NCI-H2081 treated with DMSO at 0.1 percent for 48 hours (cell line): ENCODE measurements at places on chromosomes 13 and 19.

DNA sequence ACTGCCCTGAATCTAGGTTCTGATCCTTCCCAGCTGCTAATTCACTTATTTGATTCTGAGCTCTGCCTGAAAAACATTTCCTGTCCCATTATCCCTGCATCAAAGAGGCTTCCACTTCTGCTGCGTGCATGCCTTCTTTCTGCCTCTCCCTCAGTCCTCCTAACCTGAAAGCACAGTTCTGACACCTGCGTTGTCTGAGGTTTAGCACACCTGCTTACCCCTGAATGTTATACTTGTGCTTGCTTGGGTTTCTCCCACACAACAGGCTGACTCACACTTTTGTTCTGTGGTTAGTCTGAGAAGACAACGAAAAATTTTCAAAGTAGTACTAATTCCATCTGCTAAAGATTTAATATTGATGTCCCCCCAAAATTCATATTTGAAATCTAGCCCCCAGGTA lies 3.1 kb upstream of the SOHLH2 start:
- DNase-seq: no peak

DNA sequence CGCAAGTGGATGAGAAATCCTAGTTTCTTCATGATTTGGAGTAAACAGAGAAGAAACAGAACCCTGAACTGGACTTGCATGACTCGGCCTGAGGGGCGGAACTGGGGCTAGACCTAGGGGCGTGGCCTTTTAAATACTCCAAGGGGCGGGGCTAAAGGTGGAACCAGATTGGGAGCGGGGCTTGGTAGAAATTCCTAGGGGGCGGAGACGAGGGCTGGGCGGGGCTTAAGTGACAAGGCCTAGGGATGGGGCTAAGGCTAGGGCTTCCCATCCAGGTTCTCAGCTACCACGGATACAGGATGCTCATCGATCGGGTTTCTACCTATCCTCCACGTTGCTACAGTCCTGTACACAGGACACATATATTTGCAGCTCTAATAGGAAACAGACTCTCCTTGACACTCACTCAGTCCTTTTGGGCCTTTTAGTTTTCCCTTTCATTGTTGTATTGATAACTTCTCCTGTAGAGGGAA lies 372 bp upstream of the ZNF699 start:
- DNase-seq: peak; percentile 84

DNA sequence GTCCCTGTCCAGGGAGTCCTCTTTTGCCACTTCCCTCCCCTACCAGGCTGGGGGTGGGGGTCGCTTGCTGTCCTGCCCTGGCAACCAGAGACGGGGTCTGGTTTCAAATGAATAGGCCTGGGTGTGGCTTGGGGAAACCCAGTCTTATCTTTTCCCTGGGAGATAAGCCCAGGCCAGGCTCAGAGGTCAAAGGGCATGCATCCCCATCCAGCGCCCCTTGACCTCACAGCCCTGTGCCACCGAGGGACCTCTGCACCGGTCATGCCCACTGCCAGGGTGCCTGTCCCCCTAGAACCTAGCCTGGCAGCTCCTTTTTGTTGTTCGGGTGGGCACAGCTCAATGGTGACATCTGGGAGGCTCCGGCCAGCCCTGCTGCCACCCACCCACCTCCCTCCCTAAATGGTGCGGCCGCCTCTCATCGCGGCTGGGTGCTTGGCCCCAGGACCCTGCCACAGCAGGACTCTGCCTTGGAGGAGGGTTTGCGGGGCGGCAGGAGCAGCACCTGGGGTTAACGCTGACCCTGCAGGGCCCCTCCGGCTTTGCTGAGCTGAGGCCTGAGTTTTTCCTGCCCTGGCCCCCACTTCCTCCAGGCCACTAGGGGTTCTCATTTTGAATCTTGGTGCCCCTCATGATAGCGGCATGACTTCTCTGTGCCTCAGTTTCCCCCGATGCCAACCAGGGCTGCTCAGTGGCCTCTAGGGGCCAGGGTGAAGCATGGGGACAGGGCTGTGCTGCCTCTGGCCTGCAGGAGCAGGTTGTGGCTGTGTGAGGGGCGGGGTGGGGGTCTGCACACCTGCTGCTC lies 2.9 kb upstream of the CERS1 start:
- no peak for DNase-seq

DNA sequence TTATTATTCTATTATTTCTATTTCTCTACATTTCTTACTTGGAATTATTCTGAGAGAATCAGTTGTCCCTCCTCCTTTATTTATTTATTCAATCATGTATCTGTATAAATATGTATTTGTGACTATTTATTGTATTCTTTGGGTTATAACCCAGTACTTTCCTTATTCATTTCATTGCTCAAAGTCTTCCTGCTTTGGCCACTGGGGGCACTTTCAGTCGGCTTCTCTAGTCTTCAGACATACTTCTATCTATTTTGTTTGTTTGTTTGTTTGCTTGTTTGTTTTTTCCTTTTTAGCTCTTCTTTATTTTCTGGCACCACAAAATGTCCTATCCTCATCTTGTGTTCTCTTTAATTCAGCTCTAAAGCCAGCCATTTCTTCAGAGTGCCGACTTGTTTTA lies 260.4 kb downstream of the NALCN start:
- DNase-seq: no peak

GRCh38 chr19:53594811-53595509 lies 36.8 kb upstream of the DPRX start:
- DNase-seq: no peak

- DNase-seq: no peak
These were observed 518.2 kb upstream of the HTR2A start for GRCh38 chr13:47415048-47415447.

- DNase-seq: no peak
These were observed 1340.8 kb downstream of the PCDH9 start for GRCh38 chr13:65889368-65889767.

- DNase-seq: no peak
These were observed 84.3 kb upstream of the UBL3 start for GRCh38 chr13:29934531-29935308.

- DNase-seq: no peak
These were observed 124.0 kb upstream of the RNF113B start for GRCh38 chr13:98300956-98301641.

- DNase-seq: no peak
These were observed 8.4 kb downstream of the USHBP1 start for GRCh38 chr19:17256130-17256529.

GRCh38 chr13:85538957-85539356 lies 260.3 kb downstream of the SLITRK6 start:
- no peak for DNase-seq

DNA sequence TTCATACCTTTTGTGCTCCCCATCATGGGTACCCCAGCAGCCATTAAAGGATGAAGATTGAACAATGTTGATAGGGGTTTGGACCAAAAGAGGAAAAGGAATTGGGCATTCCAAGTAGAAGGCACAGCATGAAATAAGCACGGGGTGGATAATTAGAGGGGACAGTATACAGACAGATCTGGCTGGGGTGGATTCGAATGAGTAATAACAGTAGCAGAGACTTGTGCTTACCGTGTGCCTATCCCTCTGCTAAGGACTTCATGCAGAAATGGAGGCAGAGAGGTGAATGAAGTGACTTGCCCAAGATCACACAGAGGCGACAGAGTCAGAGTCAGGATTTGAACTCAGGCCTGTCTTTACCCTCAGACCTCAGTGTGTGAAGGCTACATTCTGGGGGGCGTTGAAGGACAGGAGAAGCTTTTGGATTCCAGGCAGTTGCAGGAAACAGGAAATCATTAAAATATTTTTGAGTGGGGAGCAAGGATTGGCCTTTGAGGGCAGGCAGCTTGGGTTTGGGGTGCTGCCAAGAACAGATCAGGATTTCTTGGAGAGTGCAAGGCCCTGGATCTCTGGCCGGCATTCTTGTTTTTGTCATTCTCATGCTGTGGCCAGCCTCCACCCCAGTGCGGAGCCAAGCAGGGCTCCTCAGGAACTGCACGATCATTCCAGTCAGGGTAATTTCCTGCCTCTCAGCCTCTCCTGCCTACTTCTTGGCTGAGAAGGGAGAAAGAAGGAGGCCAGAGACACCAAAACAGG lies 18.7 kb downstream of the PAF1 start:
- no peak for DNase-seq

DNA sequence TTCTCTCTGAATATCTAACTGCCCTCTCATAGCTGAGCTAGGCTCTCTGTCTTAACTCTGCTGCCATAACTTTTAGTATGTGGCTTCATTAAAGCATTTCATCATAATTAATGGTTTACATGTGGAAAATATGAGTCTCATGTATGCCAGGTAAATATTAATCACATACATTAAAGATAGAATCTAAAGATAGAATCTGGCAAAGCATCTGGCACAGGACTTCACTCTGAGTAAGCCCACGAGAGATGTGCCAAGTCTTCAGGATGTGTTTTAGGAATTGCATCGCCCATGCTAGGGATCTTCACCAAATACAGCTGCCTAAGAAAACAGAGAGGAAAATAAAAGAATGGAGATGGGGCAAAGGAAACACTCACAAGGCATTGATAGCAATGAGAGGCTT lies 285.8 kb downstream of the DIAPH3 start:
- no peak for DNase-seq

- no peak for DNase-seq
These were observed 218.8 kb downstream of the FGF9 start for GRCh38 chr13:21889651-21890050.

DNA sequence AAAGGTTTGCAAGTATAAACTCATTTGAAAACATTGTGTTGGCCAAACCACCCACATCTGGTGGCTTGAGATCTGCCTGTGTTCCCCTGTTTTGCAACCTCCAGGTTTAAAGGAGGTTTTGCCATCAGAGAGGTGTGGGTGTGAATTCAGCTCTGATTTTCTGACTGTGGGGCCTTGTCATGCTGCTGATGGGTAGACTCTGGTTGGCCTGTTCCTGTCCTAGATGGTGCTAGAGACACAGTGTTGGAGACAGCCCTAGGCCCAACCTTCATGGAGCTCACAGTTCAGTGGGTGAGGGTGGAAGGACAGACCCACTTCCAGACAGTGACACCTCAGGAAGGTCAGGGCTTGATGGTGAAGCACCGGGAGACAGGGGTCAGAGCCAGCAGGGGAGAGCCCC lies 7.5 kb downstream of the RAB4B start:
- DNase-seq: no peak

DNA sequence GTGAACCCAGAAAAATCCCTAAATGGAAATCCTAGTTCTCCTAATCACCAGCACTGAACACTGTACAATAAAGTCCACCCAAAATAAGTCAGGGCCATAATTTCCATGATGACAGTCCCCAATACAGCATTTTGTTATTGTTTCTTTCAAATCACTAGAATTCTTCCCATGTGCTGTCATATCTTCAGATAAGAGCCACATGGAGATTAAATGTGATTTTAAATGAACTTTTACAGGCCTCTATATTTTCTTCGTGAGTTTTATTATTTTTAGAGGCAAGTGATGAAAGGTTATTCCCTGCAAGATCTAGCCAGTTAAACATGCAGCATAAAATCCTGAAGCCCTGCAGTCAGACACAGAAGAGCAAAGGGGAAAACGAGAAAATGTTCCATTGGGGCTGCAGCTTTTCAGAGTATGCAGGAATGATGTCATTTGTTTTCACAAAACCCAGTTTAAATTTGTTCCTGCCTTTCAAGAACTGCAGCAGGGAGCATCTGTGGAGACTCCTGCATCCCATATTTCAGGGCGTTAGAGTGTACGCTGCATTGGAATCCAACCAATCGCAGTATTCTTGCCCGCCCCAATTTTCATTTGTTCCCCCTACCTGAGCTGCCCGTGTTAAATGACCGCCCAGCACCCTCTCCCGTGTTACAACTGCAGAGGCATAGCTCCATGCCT lies 167.2 kb upstream of the KLF12 start:
- DNase-seq: no peak

DNA sequence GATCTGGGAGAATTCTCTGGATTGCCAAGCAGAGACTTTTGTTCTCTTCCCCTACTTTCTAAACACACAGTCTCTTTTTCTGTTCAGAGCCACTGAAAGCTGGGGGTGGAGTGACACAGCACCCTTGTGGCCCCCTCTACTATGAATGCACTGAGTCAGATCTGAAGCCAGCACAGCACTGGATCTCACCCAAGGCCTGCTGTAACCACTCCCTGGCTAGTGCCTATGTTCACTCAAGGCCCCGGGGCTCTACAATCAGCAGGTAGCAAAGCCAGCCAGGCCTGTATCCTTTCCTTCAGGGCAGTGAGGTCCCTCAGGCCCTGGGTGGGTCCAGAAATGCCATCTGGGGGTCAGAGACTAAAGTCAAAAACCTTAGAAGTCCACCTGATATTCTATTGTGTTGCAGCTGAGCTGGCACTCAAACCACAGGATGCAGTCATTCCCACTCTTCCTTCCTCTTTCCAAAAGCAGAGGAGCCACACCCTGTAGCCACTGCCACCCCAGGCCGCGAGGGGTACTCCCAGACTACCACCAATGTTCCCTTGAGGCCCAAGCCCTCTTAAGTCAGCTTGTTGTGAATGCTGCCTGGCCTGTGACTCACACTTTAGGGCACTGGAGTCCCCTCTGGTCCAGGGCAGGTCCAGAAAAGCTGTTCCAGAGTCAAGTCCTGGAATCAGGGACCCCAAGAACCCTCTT lies 110.1 kb upstream of the RXFP2 start:
- DNase-seq: no peak

DNA sequence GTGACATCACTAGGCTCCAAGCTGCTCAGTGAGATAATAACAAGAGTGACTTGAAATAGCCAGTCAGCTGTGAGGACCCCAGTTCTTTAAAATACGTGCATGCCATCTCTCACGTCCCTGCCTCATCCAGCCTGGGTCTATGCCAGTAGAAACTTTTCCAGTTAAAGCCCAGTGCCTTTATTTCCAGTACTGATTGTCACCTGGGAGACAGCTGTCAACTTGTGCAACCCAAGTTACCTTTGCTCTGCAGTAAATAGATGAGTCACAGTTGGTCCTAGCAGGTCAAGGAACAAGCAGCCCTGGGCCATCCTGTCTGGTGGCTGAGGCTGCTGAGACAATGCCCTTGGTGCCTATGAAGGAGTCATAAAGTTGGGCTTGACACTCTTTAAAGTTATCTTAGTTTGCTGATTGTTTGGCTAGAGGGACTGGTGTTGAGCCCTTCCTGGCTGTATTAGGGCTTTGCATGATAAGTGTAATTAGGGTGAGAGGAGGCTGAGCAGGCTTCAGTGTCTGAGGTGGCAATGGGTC lies 228.7 kb downstream of the LACC1 start:
- no peak for DNase-seq

- DNase-seq: no peak
These were observed 193.5 kb downstream of the ZNF536 start for GRCh38 chr19:30565636-30566035.

DNA sequence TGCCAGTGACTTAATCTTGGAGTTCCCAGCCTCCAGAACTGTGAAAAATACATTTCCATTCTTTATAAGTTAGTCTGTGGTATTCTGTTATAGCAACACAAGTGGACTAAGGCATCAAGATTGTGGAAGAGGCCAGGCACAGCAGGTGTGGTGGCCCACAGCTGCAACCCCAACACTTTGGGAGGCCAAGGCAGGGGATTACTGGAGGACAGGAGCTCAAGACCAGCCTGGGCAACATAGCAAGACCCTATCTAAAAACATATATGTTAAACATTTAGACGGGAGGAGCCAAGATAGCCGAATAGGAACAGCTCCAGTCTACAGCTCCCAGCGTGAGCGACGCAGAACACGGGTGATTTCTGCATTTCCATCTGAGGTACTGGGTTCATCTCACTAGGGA lies 310.4 kb downstream of the FOXO1 start:
- DNase-seq: no peak

GRCh38 chr19:49851456-49852259 lies 699 bp downstream of the PTOV1 start:
- no peak for DNase-seq
